ENCODE measurements at places on chromosomes 7 and 10.
A peak's percentile ranks its signal among the peaks of the same experiment; 100 is the strongest.

GRCh38 chr10:32084185-32084851, 28.1 kb upstream of the KIF5B start:
- no peak for DNase-seq

DNA sequence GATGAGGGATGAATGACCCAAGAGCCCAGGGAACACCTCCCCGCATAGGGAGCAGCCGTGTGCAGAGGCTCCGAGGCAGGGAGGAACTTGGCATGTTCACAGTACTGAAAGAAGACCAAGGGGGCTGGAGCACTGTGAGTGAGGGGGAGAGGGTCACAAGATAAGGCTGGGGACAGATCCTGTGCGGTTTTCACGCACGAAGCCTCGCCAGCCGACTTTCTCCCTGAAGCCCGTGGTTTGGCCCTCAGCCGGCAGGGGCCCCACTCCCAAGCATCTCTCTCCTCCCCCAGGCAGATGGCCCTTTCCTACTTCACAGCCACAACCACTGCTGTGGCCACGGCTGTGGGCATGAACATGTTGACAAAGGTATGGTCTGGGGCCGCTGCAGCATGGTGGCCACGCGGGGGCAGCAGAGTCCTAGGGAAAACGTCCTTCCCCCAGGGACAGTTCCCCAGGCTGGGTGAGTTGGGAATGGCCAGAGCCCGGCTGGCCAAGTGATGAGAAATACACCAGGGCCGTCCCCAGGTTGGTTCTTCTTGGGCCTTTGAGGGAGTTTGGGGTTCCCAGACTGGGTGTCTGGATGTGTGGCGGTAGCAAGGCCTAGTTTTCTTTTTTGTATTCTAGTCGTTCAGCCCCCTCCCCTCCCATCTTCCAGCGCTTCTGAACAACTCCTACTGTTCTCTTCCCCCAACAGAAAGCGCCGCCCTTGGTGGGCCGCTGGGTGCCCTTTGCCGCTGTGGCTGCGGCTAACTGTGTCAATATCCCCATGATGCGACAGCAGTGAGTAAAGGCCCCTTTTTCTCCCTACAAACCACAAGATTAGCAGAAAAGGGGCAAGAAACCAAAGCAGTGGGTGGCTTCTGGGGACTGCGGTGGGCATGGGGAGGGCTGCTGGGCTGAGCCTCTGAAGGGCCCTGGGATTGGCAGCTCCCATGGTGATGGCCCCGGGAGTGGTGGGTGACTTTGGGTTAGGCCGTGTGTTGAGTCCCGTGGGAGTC, 14.4 kb upstream of the WBP1L start:
- DNase-seq = peak; percentile 15

DNA sequence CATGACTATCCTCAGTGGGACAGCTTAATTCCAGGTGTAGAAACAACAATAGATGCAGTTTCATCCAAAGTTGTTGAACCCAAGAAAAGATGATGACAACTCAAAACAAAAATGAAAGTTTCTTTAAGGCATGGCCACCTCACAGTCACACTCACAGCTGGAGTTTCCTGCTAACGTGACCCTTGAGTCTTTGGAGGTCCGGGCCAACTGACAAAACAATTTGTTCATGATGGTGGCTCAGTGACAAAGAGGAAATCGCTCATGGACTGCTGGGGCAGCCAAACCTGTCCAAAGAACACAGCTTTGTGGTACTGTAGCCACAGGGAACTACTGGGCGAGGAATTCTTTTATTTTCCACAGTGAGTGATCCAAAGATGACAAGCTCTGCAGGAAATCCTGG, 96.0 kb upstream of the JCAD start:
- no peak for DNase-seq

- no peak for DNase-seq
Observed at GRCh38 chr10:84179059-84179710, 5.6 kb downstream of the GPR15LG start.

DNA sequence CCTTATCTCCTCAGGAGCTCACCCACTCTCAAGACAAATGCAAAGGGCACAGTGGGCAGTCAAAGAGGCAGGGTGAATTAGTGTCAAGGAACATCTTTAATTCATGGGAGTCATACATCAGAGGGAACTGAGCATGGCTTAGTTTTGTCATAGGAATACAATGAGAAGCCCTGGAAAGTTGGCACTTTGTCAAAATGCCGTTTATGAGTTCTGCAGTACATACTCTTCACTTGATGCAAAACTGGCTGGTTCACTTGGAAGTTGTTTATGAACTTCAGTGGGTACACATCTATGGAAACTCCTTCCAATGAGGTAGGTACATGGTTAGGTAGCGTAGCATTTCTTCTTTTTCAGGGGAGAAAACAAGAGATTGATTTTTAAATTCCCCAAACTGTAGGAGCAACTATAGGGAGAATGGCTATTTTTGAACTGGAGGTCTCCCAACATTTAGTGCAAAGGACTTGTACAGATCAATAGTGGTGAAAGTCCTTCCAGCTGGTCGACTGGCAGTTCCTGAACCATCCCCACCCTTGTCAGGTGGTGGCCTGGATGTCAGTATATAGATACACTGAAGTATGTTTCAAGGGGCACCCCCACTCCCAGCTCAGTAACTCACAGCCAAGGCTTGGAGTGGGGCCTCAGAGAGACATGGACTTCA, 580.5 kb downstream of the REEP3 start:
- no peak for DNase-seq

DNA sequence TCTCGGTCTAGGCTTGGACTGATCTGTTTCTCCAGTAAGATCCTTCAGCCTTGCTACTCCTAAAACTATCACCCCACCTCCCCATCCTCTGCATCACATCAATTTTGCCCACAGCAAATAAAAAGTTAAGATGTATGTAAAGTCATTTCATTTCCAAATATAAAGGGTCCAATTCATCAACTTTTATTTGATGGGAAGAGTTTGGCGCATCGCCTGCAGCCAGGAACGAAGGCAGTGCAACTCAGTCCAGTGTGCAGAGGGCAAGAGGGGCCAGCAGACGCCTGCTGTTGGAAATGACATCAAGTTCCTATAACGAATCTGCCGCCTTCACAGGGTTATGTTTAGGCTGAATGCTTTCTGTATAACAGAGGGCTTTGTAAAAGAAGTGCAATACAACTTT, 97.0 kb downstream of the SVIL start:
- no peak for DNase-seq

- no peak for DNase-seq
Observed at GRCh38 chr7:134787064-134787463, 7.6 kb downstream of the CALD1 start.

DNA sequence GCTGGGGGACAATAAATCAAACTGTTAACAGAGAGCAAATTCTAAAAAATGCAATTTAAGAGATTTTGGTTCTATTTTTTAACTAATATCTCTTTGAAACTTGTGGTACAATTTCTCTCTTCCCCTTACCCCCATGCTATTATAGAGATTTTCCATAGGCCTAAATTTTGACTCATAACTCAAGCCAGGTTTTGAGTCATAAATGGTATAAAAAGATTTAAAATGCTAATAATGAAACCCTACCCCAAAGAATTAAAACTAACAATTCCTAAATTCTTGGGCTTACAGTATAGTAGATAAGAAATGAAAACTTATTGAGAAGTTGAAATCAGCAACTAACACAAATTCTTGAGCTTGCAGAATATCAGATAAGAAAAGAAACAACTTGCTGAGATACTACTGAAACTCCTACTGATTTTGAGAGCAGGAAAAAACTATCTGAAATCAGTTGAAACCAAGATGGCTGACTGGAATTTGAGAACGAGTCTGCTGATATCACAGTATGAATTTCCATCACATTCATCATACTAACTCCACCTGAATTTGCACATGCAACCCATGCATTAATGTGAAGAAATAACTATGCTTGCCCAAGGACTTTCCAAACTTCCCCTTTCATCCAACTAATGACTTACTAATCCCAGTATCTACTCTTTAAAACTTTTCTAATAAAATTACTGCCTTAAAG, 36.3 kb downstream of the POT1 start:
- DNase-seq = no peak

DNA sequence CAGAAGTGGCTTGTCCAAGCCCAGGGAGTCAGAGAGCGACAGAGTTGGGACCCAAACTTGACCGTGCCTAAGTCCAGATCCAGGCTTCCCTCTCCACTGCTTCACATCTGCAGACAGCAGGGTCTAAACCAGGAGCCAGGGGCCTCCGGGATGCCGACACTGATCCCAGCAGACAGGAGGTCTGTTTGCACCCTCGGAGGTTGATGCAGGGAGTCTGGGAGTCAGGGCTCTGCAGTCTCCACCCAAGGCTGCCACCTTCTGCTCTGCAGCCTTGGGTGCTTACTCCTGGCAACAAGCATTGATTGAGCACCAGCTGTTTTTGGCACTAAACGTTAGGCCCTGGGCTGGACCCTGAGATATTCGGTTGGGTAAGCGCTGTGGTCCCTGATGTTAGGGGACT, 21.0 kb downstream of the ELFN1 start:
- no peak for DNase-seq

GRCh38 chr10:30791197-30791611, 161.7 kb upstream of the LYZL2 start:
- DNase-seq = no peak

DNA sequence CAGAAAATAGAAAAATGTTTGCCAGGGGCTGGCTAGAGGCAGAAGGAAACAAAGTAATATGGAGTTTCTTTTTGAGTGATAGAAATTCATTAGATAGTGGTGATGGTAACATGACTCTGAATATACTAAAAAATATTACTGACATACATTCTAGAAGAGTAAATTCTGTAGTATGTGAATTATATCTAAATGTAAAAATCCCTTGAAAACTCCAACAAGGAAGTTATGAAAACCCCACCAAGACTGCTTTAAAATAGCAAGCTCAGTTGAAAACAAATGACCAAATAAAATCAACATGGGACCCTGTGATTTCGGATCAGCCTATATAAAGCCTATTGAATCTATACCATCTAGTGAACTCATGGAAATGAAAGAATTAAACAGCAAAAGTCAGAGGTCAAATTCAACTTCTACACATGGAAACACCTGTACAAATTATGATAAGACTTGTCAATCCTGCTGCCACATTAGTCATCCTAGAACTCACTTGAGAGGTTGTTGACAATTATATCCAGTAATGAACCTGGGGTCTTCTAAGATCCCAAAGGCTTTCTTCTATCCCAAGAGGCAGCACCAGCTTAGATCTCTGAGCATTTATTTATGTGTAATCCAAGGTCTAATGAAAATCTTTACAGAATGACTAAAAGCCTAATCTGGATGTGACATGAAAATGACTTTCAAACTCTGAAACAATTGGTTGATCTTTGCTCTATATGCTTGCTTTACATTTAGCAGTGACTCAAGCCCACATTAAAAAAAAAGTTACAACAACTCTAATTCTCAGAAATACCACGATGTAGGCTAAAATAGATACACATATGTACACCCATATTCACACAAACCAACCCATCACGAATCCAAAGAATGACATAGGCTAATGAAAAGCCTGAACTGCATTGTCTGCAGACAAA, 59.3 kb downstream of the OSBPL3 start:
- no peak for DNase-seq

DNA sequence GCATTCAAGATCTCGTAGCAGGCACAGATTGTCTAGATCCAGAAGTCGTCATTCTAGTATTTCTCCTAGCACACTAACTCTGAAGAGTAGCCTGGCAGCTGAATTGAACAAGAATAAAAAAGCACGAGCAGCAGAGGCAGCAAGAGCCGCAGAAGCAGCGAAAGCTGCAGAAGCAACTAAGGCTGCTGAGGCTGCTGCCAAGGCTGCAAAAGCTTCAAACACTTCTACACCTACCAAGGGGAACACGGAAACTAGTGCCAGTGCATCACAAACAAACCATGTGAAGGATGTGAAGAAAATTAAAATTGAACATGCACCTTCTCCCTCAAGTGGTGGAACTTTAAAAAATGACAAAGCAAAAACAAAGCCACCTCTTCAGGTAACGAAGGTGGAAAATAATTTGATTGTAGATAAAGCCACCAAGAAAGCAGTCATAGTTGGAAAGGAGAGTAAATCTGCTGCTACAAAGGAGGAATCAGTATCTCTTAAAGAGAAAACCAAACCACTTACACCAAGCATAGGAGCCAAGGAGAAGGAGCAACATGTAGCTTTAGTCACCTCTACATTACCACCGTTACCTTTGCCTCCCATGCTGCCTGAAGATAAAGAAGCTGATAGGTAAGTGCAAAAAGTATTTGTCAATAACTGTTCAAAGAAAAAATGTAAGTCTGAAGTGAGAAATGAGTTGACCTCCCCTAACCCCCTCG, 37.7 kb downstream of the CDK13 start:
- no peak for DNase-seq

DNA sequence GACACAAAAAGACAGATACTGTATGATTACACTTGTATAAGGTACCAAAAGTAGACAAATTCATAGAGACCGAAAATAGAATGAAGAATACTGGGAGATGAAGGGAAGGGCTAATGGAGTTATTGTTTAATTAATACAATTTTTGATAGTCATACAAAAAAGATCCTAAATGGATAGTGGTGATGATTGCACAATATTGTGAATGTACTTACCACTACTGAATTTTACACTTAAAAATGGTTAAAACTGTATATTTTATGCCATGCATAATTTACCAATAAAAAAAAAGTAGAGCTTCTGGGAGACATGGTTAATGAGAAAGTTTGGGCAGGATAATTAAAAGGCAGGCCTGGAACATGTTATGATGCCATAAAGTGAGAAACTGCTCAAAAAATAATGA, 119.0 kb downstream of the ZPBP start:
- no peak for DNase-seq

- DNase-seq = no peak
Observed at GRCh38 chr10:79926037-79926436, 22.9 kb downstream of the SFTPD start.

DNA sequence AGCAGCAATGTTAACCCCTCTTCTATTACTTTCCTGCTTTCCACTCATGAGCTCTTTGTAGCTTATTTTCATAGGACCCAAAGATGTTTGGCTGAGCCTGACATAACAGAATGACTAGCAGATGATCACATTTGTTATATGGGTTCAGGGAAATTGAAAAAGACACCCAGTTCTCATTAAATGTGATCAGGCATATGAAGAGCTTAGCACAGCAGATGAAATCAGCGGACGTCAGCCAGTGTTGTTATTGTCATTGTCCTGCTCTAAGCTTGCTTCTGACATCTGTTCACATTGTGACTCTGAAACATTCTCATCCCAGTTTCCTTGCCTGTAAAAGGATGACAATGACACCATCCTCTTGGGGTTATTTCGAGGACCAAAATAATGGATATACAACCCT, 43.5 kb downstream of the FAM241B start:
- no peak for DNase-seq

GRCh38 chr7:140898786-140899536, 25.8 kb downstream of the BRAF start:
- no peak for DNase-seq

- DNase-seq = no peak
Observed at GRCh38 chr7:47747160-47747559, 165.2 kb upstream of the TNS3 start.

DNA sequence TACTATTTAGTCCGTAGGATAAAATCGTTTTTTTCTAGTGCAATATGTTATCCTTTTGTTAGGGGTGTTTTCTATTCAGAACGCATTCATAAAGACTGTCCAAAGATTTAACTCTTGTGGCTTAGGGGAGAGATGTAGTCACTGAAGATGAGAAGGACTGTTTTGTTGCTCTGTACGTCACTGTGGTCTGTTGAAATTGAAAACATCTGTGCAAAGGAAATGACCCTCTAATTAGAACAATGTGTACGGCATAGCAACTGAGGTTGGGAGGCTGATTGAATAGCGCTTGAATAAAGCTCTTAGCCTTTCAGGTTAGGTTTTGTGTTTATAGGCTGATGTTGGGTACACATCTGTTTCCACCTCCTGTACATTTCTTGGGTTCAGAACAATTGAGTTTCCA, 453.4 kb upstream of the AKR1E2 start:
- DNase-seq = no peak

GRCh38 chr7:47252675-47253074, 329.2 kb downstream of the TNS3 start:
- DNase-seq = no peak

GRCh38 chr7:3117488-3118231, 74.0 kb upstream of the CARD11 start:
- DNase-seq = no peak

All from activated T-helper 1 cell treated with anti-CD3 and anti-CD28 coated beads, Interleukin-2, amount 50 U/mL, for 16 hours (primary cell).